ENCODE measurements at places on chromosomes 11 and 22. TPM values are rescaled to one million over a fixed set of nuclear protein-coding genes. Genes with fewer than 3 reads are reported as not detected.
A peak's percentile ranks its signal among the peaks of the same experiment; 100 is the strongest.

Gene PAAF1
- total RNA-seq: 46.4 TPM

Gene DDTL
- total RNA-seq: not detected

Gene RASL10A
- total RNA-seq: 0.22 TPM

Gene ANO5
- not detected for total RNA-seq

Gene MS4A13
- total RNA-seq: not detected

Gene RAG1
- total RNA-seq: 0.14 TPM

Gene HSPB2
- not detected for total RNA-seq

Gene MMP20
- not detected for total RNA-seq

Gene ZNF143
- total RNA-seq: 32.9 TPM

Gene PDGFB
- 1.4 TPM for total RNA-seq

- peaks cover 18% of the 10 kb centered on the region for H3K27me3 ChIP-seq
- H3K4me1 ChIP-seq: peaks cover 8% of the 10 kb centered on the region
- DNase-seq: no peak
- H3K27ac ChIP-seq: no peak overlapping the region
- H3K36me3 ChIP-seq: no peaks in the 10 kb centered on the region
Observed at GRCh38 chr22:22450343-22450839, 58.2 kb downstream of the ZNF280B start.

GRCh38 chr11:34451053-34451452 lies 12.3 kb downstream of the CAT start:
- no peak for DNase-seq
- H3K36me3 ChIP-seq: peaks cover 24% of the 10 kb centered on the region
- H3K4me3 ChIP-seq: no peak overlapping the region

DNA sequence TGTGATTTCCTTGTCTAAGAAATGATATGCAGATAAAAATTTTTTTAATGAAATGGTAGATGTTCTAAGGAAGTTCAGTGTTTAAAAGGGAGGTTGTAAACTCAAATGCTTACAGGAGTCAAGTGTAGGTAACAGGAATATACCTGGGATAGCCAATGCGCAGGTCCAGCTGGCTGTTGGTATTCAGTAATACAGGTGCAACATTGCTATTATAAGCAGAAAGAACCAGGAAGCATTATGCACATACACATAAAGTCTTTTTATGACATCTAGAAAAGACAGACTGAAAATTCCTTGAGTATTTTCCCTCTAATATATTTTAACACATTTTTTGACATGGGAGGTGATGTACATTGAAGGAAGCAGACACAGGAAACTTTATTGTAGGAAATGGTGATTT lies 43.6 kb upstream of the B3GNT6 start:
- H3K4me1 ChIP-seq: peaks cover 14% of the 10 kb centered on the region
- no peak overlapping the region for H3K27ac ChIP-seq
- H3K4me3 ChIP-seq: no peak overlapping the region
- no peaks in the 10 kb centered on the region for H3K27me3 ChIP-seq
- no peak for DNase-seq
- no peaks in the 10 kb centered on the region for H3K36me3 ChIP-seq

DNA sequence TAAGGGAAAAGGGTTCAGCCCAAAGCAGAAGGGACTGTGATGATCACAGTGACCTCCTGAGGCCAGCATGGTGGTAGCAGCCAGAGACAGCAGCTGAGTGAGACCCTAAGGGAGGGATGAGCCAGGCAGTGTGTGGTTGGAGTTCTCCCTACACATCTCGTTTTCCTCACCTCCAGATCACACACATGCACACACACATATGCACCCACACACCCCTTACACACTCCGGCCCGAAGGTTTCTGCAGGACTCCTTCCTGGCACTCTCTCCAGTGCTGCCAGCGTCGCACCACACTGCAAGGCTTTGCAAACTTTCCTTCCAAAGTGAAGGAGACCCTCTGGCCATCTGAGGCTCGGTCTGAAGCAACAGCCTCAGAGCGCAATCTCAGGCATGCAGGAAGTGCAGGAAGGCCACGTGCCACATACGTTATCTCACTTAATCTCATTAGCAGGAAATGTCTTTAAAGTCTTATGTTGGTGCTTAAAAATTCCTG lies 26.9 kb upstream of the TP53I11 start:
- no peaks in the 10 kb centered on the region for H3K4me1 ChIP-seq
- no peak for DNase-seq
- H3K27ac ChIP-seq: no peak overlapping the region

- H3K4me3 ChIP-seq: no peak overlapping the region
- DNase-seq: no peak
- no peaks in the 10 kb centered on the region for H3K4me1 ChIP-seq
- no peaks in the 10 kb centered on the region for H3K36me3 ChIP-seq
- no peak overlapping the region for H3K27ac ChIP-seq
Observed at GRCh38 chr11:5541427-5541826, 6.9 kb downstream of the OR52H1 start.

GRCh38 chr11:61567286-61568061 lies 13.4 kb downstream of the SYT7 start:
- H3K4me3 ChIP-seq: peak overlapping the region; percentile 27
- H3K36me3 ChIP-seq: no peaks in the 10 kb centered on the region
- peak; percentile 77 for DNase-seq
- H3K27me3 ChIP-seq: no peaks in the 10 kb centered on the region

GRCh38 chr11:72075109-72075508 lies 5.2 kb downstream of the NUMA1 start:
- no peaks in the 10 kb centered on the region for H3K27me3 ChIP-seq
- H3K4me1 ChIP-seq: peaks cover 28% of the 10 kb centered on the region

DNA sequence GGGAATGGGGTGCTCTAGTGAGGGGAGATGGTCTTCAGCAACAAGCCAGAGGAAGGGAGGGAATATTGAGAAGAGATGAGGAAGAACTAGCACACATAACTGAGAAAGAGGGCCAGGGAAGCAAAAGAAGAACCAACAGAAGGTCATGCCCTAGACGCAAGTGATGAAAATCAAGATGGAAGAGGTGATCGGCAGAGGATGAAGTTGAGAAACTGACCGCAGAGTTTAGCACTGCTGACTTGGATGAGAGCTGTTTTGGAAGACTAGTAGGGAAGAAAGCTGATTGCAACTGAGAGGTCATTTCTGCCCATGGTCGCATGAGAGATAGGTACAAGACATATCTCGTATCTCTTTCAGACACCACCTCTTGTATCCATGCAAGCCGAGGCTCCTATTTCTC lies 2.9 kb downstream of the SPINDOC start:
- H3K27me3 ChIP-seq: no peaks in the 10 kb centered on the region
- peaks cover 40% of the 10 kb centered on the region for H3K4me1 ChIP-seq
- no peak for DNase-seq
- no peak overlapping the region for H3K4me3 ChIP-seq
- H3K36me3 ChIP-seq: peaks cover 19% of the 10 kb centered on the region

GRCh38 chr11:129034001-129034400 lies 91.3 kb upstream of the TP53AIP1 start:
- no peaks in the 10 kb centered on the region for H3K36me3 ChIP-seq
- no peaks in the 10 kb centered on the region for H3K4me1 ChIP-seq
- H3K27me3 ChIP-seq: no peaks in the 10 kb centered on the region

- no peak overlapping the region for H3K27ac ChIP-seq
- no peaks in the 10 kb centered on the region for H3K27me3 ChIP-seq
- H3K4me1 ChIP-seq: peaks cover 13% of the 10 kb centered on the region
- H3K4me3 ChIP-seq: no peak overlapping the region
- no peak for DNase-seq
Observed at GRCh38 chr11:4050138-4050537, 44.5 kb upstream of the RRM1 start.

- peak overlapping the region; percentile 59 for H3K4me3 ChIP-seq
- no peaks in the 10 kb centered on the region for H3K27me3 ChIP-seq
- peaks cover 93% of the 10 kb centered on the region for H3K4me1 ChIP-seq
- peak; percentile 92 for DNase-seq
Observed at GRCh38 chr22:36435516-36436415, 45.7 kb downstream of the TXN2 start.

DNA sequence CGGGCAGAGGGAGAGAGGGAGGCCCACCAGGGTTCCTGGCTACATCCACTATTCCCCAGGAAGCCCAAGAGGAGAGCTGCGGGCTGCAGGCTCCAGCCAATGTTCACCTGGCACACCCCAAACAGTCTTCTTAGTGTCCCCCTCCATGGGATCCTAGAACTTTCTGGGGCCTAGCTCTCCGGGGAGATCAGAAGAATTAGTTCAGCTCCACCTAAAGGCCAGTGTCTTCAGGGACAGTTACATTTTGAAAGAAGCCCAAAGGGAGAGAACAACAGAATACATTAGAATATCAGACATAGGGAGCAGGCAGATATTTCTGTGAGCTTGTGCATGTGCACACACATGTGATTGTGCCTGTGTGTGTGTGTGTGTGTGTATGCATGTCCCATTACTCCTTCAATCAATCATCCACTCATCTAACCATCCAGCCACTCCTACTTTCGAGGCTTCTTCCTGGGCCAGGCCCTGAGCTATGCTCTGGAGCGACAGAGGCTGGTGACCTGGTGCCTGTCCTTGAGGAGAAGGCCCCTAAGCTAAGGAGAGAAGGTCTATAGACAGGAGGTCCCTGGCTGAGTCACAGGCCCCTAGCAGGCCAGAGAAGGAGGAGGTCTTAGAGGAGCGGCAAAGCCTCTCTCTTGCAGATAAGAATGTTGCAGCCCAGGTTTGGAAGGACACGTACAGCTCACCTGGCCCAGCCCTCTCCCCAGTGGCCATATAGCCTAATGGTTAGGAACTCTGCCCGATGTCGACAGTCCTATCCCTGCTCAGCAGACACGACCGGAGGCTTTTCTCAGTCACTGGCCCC lies 165.5 kb downstream of the DSCAML1 start:
- H3K27me3 ChIP-seq: peaks cover 4% of the 10 kb centered on the region
- H3K27ac ChIP-seq: no peak overlapping the region
- DNase-seq: no peak
- no peak overlapping the region for H3K4me3 ChIP-seq
- H3K4me1 ChIP-seq: no peaks in the 10 kb centered on the region
- H3K36me3 ChIP-seq: no peaks in the 10 kb centered on the region

GRCh38 chr11:60370811-60371298 lies 7.5 kb upstream of the MS4A7 start:
- H3K4me3 ChIP-seq: no peak overlapping the region
- DNase-seq: peak; percentile 27
- no peaks in the 10 kb centered on the region for H3K36me3 ChIP-seq
- peaks cover 10% of the 10 kb centered on the region for H3K27me3 ChIP-seq
- H3K27ac ChIP-seq: no peak overlapping the region

DNA sequence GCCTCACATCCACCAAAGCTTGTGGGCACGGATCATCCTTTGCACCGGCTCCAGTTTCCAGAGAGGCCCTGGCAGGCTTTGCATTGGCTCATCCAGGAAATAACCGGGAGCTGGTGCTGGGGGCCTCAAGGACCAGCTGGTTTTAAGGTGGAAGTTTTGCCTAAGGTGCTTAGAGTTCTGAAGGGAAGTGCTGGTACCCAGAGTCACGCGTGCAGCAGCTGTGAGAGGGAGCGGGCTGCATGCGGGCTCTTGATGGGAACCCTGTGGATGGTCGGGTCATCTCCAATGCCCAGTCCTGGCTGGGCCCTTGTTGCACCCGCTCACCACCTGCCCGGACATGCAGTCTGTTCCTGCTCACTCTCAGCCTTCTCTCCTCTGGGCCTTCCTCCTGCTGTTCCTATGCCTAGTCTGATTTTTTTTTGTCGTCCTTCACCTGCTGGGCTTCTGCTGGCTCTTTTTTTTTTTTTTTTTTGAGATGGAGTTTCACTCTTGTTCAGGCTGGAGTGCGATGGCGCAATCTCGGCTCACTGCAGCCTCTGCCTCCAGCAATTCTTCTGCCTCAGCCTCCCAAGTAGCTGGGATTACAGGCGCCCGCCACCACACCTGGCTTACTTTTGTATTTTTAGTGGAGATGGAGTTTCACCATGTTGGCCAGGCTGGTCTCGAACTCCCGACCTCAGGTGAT lies 24.0 kb upstream of the PRR5 start:
- H3K4me1 ChIP-seq: peaks cover 62% of the 10 kb centered on the region
- no peaks in the 10 kb centered on the region for H3K27me3 ChIP-seq
- DNase-seq: no peak
- peak overlapping the region; percentile 91 for H3K27ac ChIP-seq

GRCh38 chr22:50318356-50318697 lies 8.5 kb downstream of the DENND6B start:
- peaks cover 1% of the 10 kb centered on the region for H3K27me3 ChIP-seq
- H3K4me3 ChIP-seq: no peak overlapping the region
- H3K27ac ChIP-seq: no peak overlapping the region
- DNase-seq: no peak
- peaks cover 74% of the 10 kb centered on the region for H3K4me1 ChIP-seq

GRCh38 chr11:30488304-30488998 lies 97.7 kb downstream of the MPPED2 start:
- no peaks in the 10 kb centered on the region for H3K27me3 ChIP-seq
- H3K4me3 ChIP-seq: peak overlapping the region; percentile 52
- H3K36me3 ChIP-seq: no peaks in the 10 kb centered on the region

- H3K4me3 ChIP-seq: no peak overlapping the region
- H3K36me3 ChIP-seq: no peaks in the 10 kb centered on the region
- no peak overlapping the region for H3K27ac ChIP-seq
- H3K27me3 ChIP-seq: peaks cover 18% of the 10 kb centered on the region
- H3K4me1 ChIP-seq: no peaks in the 10 kb centered on the region
Observed at GRCh38 chr11:69106031-69106811, 49.5 kb upstream of the SMIM38 start.

- no peaks in the 10 kb centered on the region for H3K27me3 ChIP-seq
- no peak for DNase-seq
- H3K4me3 ChIP-seq: no peak overlapping the region
- H3K27ac ChIP-seq: no peak overlapping the region
- peaks cover 8% of the 10 kb centered on the region for H3K4me1 ChIP-seq
Observed at GRCh38 chr11:76102802-76103201, 103.5 kb downstream of the WNT11 start.

DNA sequence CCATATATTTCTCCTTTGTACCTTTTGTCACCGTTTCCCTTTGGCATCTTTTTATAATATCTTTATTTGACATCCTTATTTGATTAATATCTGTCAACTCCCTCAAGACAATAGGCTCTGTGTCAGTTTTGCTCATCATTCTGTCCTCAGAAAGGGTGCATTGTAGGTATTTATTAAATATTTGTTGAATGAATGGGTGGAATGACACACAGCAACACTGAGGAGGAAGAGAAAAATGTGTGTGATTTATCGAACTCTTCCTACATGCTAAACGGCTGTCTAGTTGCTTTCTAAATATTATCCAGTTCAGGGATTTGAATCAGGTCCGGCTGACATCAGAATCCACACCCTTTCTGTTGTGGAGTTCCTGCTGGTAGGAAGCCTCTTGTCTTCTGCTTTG lies 98.2 kb downstream of the NAV2 start:
- H3K27me3 ChIP-seq: peaks cover 1% of the 10 kb centered on the region
- DNase-seq: no peak
- no peak overlapping the region for H3K4me3 ChIP-seq

- DNase-seq: no peak
- H3K4me1 ChIP-seq: peaks cover 18% of the 10 kb centered on the region
- H3K27ac ChIP-seq: no peak overlapping the region
Observed at GRCh38 chr11:102577723-102578122, 47.2 kb upstream of the MMP7 start.

- peaks cover 74% of the 10 kb centered on the region for H3K4me1 ChIP-seq
- H3K36me3 ChIP-seq: no peaks in the 10 kb centered on the region
- no peak overlapping the region for H3K4me3 ChIP-seq
- H3K27me3 ChIP-seq: no peaks in the 10 kb centered on the region
Observed at GRCh38 chr11:116796548-116796947, 4.9 kb upstream of the APOA5 start.

GRCh38 chr22:22838148-22838786 lies 49.3 kb upstream of the IGLL5 start:
- H3K27me3 ChIP-seq: peaks cover 9% of the 10 kb centered on the region
- no peak overlapping the region for H3K4me3 ChIP-seq
- no peak for DNase-seq
- no peaks in the 10 kb centered on the region for H3K36me3 ChIP-seq
